BE2C (cell line): ENCODE measurements at places on chromosomes 1 and 21.

GRCh38 chr1:111140680-111140967 lies 601 bp downstream of the CEPT1 start:
- no peak for DNase-seq

- no peak for DNase-seq
These were observed 68.2 kb downstream of the AGPAT3 start for GRCh38 chr21:43933199-43933598.

GRCh38 chr1:119286587-119287181 lies 81.9 kb upstream of the HAO2 start:
- peak; percentile 23 for DNase-seq

GRCh38 chr1:12760256-12760795 lies 13.2 kb upstream of the PRAMEF12 start:
- DNase-seq, result no peak

DNA sequence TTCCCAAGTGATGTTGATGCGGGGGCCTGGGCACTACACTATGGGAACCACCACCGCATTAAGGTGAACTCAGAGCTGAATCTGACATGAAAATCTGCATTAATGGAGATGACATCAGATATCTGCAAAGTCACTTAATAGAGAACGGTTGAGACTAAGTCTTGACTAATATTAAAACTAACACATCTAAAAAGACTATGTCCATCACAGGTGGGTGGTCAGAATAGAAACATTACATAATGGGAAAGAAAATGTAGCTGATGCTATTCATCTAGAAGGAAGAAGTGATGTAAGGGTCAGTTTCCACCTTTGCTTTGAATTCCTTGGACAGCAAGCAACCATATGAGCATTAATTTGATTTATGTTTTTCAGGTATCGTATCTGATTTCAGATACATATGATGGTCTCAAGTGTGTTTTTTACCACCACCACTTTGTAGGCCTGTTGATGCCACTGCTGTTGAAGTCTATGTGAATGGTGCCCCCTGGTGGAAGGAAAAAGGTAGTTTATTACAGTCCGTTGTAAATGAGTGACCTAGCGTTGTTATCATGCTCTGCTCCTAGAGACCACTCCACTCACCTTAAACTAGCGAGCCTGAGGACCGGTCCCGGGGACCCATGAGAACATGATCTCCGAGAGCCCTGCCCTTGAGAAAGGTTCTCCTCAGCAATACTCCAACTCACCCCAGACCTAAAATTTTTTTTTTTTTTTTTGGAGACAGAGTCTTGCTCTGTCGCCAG lies 73.5 kb downstream of the BACH1 start:
- DNase-seq, result peak; percentile 65

GRCh38 chr1:94239051-94239450 lies 1.7 kb upstream of the ARHGAP29 start:
- no peak for DNase-seq

DNA sequence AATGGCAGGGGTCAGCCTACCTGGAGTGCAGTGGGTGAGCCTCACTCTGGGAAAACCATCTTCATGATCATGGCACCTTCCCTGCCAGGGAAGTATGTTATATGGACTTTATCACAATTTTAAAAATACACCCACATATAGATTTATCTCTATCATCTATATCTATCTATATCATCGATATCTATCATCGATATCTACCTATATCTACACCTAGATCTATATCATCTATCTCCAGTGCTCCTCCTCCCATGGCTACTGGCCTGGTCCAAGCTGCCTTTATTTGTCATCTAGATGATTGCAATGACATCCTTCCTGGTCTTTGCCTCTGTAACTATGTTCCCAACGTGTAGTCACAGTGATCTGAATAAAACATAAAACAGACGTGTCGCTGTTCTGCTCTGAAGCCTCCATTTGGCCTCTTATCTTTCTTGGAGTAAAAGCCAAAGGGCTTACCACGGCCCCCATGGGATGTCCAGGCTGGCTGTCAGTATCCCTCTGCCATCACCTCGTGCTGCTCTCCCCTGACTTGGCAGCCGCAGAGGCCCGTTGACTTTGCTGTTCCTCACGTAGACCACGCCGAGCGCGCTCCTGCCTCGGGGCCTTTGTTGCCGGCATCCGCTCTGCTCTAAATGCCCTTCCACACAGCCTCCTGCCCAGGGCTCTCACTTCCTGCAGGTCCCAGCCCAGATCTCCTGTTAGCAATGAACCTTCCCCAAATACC lies 20.6 kb upstream of the KIF26B start:
- peak; percentile 94 for DNase-seq

- no peak for DNase-seq
These were observed 64.9 kb downstream of the FHAD1 start for GRCh38 chr1:15311880-15312279.

GRCh38 chr21:33897739-33898138 lies 17.9 kb downstream of the ATP5PO start:
- DNase-seq, result no peak

DNA sequence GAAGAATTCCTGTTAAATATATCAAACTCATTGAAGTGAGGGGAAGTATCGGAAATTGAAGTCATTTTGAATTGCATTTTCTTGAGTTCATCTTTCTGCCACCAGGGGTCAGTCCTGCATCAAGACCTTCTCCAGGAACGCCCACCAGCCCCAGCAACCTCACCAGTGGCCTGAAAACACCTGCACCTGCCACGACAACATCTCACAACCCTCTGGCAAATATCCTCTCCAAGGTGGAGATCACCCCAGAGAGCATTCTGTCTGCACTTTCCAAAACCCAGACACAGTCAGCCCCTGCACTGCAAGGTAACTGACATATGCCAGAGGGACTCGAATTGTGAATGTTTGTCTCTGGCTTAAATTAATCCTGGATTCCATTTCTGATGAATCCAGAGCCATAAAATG lies 22.8 kb upstream of the TARS2 start:
- DNase-seq, result peak; percentile 74

GRCh38 chr1:205581321-205581980 lies 50.4 kb downstream of the ELK4 start:
- DNase-seq, result no peak

DNA sequence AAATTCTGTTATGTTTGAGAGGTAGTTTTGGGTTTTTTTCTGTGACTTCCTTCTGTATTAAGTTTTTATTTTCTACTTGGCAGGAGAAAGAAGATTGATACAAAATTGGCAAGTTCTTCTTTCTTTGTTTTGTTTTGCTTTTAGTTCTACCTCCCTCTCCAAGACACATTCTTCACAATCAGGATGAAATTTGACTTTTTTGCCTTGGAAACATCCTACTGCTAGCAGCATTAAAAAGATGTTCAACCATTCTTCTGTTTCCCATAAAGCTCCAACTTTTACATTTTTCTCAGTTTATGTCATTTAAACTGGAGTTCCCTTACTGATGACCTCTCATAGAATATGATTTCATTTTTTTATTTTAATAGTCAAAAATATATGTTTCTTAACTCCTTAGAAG lies 234.8 kb downstream of the NCAM2 start:
- no peak for DNase-seq

DNA sequence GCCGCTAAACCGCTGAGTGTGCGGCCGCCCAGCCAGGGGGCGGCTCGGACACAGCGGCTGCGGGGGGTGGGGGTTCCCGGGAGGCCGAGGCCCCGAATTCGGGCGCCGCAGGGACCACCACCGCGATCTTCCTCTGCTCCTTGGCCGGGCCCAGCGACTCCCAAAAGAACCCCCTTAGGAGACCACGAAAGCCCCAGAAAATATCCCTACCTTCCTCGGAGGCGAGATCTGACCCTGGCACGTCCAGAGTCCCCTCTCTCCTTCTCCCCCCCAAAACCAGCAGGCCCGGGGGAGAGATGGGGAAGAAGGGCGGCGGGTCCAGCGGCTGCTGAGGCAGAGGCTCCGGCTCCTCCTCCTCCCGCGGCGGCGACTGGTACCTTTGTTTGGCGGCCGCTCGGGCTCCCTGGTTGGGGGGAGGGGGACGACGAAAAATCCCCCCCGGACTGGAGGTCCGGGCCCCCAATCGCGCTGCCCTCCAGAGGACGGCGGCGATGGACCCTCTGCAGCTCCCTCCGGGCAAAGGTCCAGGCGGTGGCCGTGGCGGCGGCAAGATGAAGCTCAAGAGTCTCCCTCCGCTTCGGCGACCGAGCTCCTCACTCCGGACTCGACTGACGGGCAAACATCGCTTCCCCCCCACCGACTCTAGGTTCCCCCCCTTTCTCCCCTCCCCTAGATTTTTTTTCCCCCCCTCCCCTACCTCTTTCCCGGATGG lies at the start of gene ARID4B:
ARID4B (minus strand) TSS at position 621 of the 712 bp plus-strand sequence. CDS start 1,260 bp downstream, outside the sequence.
- DNase-seq, result no peak

DNA sequence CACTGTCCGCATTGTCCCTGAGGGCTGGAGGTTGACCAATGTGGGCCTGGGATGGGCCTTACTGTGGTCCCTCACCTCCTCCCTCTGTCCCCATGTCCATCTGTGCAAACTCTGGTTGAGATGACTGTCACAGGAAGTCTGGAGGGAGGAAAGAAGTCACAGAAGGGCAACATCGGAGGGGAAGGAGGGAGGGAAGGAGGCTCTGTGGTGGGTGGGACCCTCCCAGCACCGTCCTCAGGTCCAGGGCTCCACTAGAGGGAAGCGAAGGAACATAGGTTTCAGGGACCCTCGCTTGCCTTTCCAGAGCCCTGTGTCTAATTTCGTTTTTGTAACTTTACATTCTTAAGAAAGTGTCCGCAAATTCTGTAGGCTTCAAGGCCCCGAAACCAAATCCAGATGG lies 111.3 kb upstream of the SLC44A3 start:
- no peak for DNase-seq
